Left forelimb (tissue), 1 donor: ENCODE measurements at places on chromosomes 5 and 9.

DNA sequence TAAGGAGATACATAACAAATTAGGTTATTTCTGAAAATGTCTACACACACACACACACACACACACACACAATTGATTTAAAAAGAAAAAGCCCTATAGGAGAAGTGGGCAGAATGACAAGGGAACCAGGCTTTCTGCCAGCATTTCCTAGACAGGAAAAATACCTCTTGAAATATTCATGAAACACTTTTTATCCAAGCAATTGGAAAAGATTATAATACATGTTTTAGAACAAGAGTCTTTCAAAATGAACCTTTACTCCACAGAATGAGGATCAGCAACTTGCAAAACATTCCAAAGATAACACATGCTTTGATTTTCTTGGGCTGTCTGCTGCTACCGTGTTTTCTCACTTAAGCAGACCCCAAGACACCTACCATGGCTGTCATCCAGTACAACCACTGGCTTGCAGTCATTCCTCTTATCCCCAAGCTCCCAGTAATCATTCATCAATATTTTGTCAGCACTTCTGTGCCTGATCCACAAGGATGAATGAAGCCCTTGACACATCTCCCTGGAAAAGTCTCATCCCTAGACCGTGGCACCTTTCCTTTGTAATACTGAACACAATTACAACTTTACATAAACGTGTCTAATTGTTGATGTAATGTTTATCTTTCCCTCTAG, 717.1 kb upstream of the ZNF608 start:
- no peak for DNase-seq

- DNase-seq, result no peak
Measured at GRCh38 chr9:32706004-32706724, 70.7 kb upstream of the TAF1L start.

DNA sequence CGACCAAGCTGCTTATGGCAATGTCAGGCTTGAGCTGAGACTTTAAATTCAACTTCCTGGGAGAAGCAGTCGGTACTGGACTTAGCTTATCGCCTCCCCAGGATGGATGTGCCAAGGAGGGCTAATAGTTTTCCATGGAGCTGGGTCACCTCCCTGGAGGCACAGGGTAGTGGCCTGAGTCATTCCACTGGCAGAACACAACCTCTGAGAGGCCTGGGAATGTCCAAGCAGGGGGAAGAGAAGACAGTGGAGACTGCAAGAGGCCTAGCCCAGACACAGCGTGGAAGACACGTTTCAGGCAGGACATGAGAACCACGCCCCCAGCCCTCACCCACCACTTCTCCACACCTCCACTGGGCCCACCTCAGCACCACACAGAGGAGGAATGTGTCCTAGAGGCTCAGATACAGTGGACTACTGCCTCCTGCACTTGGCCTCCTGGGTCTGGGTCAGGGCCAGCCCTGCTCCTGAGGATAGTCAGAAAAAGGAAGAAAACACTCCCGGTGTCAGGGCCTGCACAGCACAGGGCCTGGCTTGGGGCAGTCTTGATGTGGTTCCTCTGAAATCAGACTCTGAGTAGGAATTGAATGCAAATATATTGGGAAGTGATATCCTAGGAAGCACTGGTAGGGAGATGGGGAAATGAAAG, 171.8 kb downstream of the FSTL4 start:
- DNase-seq, result peak; percentile 14

DNA sequence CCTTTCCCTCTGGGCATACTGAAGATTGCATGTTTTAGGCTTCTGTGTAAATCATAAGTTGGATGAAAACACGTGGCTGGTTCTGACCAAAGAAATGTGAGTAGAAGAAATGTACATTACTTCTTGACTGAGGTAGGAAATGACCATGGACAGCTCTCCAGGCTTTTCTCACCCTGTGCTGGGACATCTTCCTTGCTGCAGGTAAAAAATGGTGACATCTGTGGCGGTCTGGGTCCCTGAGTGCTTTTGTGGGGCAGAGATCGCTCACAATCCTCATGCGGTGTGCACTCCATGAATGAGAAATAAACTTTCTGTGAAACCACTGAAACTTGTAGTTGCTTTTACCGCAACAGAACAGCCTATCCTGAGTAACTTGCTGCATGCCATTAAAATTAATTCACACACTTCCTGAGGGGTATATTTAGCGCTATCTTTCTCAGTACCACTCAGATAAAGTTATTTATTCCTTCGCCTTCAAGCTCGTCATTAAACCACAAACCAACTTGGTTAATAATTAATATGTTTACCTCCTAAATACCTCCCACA, 730.4 kb downstream of the EFNA5 start:
- no peak for DNase-seq

- DNase-seq, result no peak
Measured at GRCh38 chr9:114229295-114229694, 74.0 kb downstream of the COL27A1 start.

- no peak for DNase-seq
Measured at GRCh38 chr9:96004379-96004778, 128.9 kb downstream of the ERCC6L2 start.

- no peak for DNase-seq
Measured at GRCh38 chr5:5826911-5827310, 404.4 kb downstream of the ICE1 start.

GRCh38 chr5:21654-22233, 70.2 kb upstream of the PLEKHG4B start:
- no peak for DNase-seq

- peak; percentile 95 for DNase-seq
Measured at GRCh38 chr9:134455934-134456755, 129.9 kb downstream of the RXRA start.

GRCh38 chr9:109295221-109296130, 25.4 kb downstream of the EPB41L4B start:
- no peak for DNase-seq

GRCh38 chr9:137025517-137025966, 2.5 kb downstream of the ABCA2 start:
- DNase-seq, result no peak

DNA sequence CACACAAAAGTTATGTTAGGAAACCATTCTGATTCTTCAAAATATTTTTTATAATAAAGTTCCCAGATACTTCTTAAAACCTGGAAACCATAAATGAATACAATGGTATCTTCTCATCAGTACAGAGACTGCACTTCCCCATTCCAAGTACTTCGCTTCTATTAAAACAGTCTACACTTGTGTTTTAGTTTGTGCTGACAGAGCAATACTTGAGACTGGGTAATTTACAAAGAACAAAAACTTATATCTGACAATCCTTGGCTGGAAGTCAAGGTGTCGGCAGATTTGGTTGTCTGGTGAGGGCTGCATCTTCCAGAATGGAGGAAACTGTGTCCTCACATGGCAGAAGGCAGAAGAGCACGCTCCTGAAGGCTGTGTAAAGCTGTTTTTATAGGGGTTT, 70.1 kb downstream of the RFX3 start:
- DNase-seq, result no peak

DNA sequence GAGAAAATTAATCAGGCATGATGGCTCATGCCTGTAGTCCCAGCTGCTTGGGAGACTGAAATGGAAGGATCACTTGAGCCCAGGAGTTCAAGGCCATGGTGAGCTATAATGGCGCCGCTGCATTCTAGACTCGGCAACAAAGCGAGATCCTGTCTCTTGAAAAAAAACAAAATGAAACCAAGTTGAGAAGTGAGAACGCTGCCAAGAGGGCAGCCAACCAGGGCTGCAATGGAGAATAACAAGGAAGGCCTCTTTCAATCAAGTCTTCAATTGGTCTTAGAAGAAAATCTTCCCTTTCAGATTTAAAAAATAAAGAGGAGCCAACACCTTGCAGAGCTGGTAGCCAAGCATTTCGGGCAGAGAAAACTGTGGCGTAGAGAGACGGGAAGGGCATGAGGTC, 14.7 kb downstream of the KIAA1958 start:
- DNase-seq, result no peak

DNA sequence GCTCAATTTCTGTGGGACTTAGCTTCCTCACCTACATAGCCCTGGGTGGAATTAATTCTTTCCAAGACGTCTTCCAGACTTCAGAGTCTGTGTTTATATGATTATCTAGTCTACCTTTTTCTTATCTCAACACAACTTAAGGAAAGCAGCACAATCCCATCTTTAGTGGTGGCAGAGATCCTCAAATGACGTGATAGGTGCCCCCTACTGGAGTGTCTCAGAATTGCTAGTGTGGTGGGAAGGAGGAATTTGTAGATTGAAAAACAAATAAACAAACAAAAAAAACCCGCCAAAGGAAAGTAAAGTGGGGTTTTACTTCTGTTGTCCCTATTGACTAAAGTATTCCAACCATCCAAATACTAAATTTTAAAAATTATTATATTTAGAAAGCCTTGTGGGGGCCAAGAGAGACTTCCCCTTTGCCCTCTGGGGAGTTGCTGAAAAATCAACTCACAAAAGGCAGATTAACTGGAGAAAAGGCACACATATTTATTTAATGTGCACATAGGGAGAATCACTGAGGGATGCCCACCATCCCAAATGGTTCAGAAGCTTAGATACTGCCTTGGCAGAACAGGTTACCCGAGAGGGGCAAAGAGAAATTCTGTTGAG, 283.3 kb downstream of the TMEM167A start:
- DNase-seq, result no peak

GRCh38 chr5:87582149-87582548, 169.4 kb upstream of the CCNH start:
- DNase-seq, result no peak

DNA sequence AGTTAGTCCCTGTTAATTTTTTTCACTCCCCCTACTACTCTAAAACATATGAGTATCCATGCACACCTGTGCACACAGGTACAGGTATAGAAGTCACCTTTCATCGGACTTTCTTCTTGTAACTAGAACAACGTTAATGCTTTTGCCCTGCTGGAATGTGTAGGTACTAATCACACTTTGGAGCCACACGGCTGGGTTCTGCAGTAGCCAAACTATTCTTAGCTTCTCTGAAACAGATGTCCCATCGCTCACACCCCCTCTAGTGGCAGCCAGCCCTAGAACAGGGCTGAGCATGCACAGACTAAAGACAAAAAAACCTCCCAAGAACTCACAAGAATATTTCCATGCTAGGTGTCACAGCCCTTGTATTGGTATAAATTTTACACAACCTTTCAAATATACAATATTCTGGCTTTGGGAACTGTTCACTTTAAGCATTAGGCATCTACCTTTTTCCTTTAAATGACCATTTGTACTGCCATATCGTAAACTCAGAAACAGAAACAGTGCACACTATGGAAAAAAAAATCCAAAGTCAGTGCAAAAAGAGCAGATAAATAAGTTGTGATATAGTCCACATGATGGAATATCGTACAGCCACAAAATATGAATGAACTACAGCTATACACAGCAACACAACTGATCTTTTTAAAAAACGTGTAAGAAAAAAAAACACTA, 64.0 kb downstream of the RETREG1 start:
- peak; percentile 77 for DNase-seq

GRCh38 chr5:19608444-19609002, 379.5 kb downstream of the CDH18 start:
- no peak for DNase-seq

- DNase-seq, result no peak
Measured at GRCh38 chr5:16521521-16522483, 56.2 kb upstream of the ZNF622 start.

DNA sequence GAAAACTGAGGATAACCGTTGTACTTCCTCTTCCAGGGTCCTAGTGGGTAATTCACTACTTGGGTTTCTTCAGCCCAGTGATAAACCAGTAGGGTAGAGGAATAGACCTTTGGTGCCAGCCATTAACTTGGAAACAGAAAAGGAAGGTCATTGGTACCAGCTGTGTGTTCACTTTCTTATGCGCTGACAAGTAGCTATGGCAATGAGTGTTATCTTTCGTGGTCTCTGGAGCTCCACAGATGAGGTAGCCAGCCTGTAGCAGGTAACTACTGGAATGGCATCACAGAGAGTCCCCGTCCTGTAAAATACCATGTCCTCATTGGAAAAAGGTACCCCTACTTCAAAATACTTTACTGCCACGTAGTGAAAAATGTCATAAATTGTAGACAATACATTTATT, 2.3 kb downstream of the UHRF2 start:
- DNase-seq, result no peak

DNA sequence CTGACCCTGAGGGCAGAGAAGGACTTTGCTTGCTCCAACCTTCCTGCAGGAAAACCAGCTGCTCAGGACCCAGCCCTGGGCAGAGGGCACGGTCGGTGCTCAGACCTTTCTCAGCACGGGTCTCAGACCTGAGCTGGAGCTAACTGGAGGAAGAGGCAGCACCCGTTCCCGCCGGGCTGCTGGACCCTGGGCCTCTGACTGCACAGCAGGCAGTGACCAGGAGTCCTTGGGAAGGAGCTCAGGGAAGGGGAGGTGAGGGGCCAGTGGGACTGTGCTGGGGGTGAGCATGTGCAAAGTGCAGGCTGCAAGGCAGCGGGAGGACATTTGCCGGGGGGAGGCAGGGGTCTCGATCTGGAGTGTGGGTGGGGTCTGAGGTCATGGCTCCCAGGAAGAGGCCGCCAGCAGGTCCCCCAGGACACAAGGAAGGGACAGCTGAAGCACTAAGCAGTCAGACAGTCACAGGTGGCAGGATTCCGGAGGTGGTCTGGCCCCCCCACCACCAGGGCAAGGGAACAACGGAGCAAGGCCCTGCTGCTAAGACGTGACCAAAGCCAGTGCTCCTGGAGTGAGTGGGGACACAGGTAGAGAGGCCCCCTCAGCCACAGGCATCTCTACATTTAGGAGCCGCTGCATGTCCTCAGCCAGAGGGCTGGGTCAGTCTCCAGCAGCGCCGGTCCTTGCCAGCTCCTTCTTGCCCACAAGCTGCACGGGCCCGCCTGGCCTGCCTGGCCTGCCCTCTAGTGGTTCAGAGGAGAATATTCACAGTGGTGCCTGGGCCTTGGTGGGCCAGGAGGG, 4.8 kb upstream of the DPM2 start:
- DNase-seq, result no peak

DNA sequence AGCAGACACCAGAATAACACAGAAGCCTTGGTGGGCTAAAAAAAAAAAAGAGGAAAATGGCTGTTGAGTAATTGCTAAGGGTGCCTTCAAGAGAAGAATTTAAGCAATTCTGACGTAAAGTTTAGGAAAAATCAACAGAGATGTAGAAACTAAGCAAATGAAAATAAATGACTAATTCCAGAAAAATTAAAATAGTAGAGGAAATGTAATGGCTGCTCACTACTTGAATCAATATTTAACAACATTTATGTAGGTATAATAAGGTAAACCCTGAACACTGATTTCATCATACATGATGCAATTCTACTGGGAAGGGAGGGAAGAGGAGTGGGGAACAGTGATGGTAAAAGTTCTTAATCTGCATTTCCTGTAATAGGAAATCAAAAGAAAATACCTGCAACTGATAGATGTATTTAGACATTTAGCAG, 41.4 kb downstream of the PUM3 start:
- DNase-seq, result no peak

DNA sequence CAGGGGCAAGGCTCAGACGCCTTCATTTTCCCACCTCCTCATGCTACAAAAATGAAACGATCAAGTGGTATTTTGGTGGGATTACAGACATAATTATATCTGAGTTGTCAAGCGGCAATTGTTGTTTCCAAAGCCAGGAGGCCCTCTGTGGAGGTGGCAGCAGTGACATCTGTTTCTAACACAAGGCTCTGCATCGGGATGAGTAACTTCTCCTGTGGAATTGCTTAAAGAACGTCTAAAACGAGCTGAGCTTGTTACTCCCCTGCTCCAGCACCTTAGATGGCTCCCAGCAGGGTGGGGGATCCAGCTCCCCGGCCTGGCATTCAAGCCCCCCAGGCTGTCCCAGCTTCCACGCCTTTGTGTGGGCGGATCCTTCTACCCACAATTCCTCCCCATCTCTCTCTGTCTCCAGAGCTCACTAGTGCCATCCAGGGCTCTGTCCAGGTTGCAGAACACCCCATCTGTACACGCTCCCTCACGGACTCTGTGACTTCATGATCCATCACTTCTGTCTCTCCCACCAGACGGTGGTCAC, 36.8 kb downstream of the DAB2IP start:
- DNase-seq, result no peak

- no peak for DNase-seq
Measured at GRCh38 chr9:111696796-111697195, 35.4 kb downstream of the GNG10 start.
